ENCODE measurements at places on chromosomes 1 and 21.

DNA sequence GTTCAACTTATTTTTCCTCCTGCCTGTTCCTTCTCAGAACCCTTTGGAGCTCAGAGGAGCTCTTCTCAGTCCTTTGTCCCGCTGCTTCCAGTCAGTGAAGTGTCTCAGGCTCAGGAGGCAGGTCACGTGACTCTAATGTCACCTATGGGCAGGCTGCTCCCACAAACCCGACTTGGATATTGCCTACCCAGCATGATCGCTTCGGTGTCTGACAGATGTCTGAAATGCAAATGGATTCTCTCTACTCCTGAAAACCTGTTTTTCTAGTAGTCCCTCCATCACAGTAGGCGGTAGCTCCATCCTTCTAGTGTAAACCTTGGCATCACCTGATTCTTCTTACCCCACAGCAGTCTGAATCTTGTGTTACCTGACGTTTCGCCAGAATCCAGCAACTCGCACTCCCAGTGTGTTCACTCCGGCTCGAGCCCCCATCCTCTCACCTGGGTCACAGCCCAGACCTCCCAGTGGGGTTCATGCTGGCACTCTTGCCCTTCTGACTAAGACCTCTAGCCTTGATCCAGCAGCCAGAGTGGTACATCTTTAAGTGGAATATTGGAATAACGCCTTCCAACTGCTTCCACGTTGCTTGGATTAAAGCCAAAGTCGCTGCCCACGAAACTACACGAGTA lies 5.4 kb downstream of the PADI6 start:
- DNase-seq, result no peak

DNA sequence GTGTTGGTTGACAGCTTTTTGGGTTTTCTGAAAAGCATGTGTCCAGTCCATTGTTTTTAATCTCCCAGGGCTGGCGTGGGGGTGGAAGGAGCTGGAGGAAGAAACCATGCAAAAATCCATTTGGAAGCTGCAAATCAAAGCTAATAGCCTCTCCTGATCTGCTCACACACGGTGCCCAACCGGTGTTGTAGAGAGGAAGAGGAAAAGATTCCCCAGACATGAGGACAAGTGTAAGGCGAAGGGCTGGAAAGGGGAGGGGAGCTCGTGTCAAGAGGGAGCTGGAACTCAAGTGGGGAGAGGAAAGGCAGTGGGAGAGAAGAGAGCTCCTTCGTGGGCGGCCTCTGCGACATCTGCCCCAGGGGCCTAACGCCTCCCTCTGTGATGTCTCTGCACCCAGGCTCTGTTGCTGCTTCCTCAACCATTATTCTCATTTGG lies 112.3 kb upstream of the IRF2BP2 start:
- no peak for DNase-seq

- no peak for DNase-seq
These were observed 49.1 kb upstream of the CCDC27 start for GRCh38 chr1:3702990-3703728.

- no peak for DNase-seq
These were observed 415.3 kb upstream of the CAMK1G start for GRCh38 chr1:209168204-209168603.

DNA sequence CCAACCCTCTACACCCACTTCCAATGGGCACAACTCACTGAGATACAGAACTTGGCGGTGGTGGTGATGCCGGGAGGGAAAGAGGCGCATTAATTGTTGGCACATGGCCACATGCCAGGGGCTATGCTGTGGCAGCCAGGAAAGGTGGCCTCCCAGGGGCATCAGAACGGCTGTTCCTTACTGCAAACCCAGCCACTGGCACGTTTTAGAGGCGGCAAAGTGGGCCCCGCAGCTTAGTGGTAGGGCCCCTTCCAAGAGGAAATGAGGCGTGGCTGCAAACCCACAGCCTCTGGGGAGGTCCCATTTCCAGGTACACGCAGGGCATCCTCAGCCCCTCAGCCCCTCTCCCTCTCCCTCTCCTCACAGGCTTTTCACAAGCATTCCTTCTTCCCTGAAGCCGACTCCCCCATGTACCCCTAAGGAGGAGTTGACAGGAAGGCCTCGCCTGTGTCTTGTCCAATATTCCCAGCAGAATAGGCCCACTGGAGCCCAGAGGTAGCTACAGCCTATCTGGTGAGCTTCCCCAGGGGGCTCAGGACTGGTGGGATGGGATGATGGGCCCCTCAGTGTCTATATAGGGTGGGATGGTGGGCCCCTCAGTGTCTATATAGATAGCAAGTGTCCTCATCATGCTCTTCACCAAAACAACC lies 166.2 kb downstream of the CLIC6 start:
- no peak for DNase-seq

DNA sequence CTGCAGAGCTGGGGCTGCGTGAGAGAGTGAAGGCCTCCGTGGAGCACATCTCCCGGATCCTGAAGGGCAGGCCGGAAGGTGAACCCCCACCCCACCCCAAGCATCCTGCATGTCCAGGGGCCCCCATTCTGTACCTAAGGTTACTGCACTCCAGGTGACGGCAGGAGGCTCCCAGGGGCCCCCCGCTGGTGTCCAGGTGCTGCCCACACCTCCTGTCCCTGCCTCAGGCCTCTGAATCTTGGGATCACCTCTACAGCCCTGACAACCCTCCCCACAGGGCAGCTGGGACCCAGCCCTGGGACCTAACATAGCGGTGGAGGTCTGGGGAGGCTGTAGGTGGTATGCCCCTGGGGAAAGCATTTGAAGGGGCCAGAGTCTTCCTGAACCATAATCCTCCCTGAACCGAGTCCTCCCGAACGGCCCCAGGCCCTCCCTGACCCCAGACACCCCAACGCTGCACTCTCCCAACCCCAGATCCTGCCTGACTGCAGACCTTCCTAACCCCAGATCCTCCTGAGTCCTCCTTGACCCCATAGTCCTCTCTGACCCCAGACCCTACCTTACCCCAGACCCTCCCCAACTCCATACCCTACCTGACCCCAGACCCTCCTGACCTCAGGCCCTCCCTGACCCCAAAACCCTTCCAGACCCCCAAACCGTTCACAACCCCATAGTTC lies 33.5 kb downstream of the TRIM11 start:
- DNase-seq, result no peak

GRCh38 chr1:175900171-175900570 lies 156.8 kb upstream of the TNR start:
- DNase-seq, result no peak

DNA sequence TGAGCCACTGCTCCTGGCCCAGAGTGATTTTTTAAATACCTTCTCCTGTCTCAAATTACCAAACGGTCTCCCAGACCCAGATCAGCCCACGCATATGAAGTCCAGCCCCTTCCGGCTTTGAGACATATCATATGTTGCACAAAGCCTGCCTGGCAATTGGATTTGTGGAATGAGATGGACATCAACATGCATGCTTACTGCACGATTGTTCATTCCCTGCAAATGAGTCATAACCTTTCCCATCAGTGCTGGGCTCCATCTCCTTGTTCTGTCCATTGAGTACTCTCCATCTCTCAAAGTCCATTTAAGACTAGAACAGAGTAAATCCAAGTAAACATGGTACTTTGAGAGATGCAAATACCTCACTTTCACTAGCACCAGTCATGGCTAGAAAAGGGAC lies 612.2 kb upstream of the USP24 start:
- DNase-seq, result no peak

DNA sequence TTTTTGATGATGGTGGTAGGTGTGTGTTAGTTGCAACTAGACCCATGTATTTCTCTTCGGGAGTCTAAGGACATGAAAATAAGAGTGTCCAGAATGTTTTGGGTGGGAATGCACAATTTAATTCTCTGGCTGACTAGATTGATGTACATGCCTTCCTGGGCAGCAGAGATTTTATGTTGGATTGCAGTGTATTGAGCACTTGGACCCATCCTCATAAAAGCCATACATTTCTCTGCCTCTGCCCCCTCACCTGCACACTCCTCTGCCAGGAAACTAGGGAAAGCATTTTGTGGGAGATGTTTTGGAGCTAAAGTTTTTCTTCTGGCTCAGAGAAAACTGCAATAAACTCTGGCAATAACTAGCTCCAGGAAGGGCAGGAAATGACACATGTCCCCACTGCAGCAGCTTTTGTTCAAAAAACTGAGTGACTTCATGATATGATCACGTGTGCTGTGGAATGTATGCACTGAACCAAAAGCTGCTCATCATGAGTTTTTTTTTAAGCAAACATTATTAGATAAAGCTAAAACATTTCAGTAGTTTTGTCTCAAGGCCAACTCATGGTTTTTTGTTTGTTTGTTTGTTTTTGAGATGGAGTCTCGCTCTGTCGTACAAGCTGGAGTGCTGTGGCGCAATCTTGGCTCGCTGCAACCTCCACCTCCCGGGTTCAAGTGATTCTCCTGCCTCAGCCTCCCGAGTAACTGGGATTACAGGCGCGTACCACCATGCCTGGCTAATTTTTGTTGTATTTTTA lies 17.6 kb downstream of the RIT1 start:
- DNase-seq, result peak; percentile 11

GRCh38 chr1:198352975-198353695 lies 187.3 kb downstream of the ATP6V1G3 start:
- no peak for DNase-seq

- DNase-seq, result no peak
These were observed 51.4 kb downstream of the LRIG2 start for GRCh38 chr1:113124366-113124765.

- DNase-seq, result no peak
These were observed 42.7 kb upstream of the DIPK1A start for GRCh38 chr1:93003981-93004380.

DNA sequence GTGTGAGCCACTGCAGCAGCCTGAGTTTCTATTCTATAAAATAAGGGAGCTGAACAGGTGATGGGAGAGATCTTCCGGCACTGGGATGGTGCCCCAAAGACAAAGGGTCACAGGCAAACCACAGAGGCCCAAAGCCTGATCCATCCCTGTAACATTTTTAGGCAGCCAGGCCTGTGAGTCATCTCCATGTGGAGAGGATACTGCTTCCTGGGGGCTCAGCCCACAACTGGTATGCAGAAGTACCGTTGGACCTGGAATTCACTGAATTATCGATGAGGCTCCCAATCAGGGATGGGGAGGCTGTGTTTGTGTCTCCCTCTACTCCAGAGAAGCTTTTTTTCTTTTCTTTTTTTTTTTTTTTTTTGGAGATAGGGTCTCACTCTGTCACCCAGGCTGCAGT lies 48.8 kb upstream of the WASF2 start:
- DNase-seq, result no peak

DNA sequence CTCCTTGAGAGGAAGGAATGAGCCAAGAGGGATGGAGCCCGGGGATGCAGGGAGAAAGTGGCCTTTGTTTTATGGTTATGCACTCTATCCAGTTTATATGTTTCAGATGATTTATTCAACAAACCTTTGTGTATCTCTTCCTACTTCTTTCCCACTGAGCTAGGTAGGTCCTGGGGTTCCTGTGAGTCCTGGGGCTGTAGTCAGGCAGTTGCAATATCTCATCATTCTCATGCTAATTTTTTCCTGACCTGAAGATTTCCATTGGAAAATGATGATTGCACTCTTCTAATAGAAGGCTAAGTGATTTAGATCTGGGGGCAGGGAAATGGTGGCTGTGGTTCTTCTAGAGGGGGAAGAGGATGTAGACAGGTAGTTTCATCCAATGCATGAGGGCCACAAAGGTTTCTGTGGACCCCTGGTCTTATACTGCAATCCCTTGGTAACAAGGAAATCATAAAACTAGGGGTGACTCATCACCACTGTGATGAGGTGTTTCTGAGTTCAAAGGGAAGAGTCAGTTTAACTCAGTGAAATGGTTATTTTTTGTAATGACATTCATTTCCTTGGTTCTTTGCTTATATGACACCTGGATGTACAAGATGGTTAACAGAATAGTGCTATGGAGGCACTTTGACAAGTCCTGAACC lies 20.2 kb downstream of the B3GALT5 start:
- DNase-seq, result no peak

- no peak for DNase-seq
These were observed 37.7 kb downstream of the SH3GLB1 start for GRCh38 chr1:86741947-86742572.

DNA sequence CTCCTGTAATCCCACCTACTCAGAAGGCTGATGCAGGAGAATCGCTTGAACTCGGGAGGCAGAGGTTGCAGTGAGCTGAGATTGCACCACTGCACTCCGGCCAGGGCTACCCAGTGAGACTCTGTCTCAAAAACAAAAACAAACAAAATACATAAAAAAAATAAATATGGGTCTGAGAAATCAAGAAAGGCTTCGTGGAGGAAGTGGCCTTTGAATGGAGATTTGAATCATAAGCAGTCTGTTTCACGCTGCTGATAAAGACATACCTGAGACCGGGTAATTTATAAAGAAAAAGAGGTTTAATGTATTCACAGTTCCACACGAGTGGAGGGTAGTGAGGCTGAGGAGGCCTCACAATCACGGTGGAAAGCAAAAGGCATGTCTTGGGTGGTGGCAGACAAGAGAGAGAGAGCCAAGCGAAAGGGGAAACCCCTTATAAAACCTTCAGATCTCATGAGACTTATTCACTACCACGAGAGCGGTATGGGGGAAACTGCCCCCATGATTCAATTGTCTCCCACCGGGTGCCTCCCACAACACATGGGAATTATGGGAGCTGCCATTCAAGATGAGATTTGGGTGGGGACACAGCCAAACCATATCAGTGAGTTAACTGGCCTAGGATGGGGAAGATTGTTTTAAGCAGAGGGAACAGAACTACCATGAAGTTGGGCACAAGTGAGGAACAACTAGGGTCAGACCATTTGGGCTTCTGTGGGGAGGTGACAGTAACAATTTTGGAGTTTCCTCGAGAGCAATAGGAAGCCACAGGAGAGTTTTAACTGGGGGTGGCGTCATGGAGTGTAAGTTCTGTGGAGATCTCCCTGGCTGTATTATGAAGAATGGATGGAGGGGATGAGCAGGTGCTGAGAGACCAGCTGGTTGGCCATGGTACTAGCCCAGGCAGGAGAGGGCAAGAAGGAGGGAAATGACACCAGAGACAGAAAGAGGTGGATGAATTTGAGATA lies 22.2 kb upstream of the WNT4 start:
- DNase-seq, result no peak

- no peak for DNase-seq
These were observed 243.0 kb upstream of the PROX1 start for GRCh38 chr1:213744780-213745179.

DNA sequence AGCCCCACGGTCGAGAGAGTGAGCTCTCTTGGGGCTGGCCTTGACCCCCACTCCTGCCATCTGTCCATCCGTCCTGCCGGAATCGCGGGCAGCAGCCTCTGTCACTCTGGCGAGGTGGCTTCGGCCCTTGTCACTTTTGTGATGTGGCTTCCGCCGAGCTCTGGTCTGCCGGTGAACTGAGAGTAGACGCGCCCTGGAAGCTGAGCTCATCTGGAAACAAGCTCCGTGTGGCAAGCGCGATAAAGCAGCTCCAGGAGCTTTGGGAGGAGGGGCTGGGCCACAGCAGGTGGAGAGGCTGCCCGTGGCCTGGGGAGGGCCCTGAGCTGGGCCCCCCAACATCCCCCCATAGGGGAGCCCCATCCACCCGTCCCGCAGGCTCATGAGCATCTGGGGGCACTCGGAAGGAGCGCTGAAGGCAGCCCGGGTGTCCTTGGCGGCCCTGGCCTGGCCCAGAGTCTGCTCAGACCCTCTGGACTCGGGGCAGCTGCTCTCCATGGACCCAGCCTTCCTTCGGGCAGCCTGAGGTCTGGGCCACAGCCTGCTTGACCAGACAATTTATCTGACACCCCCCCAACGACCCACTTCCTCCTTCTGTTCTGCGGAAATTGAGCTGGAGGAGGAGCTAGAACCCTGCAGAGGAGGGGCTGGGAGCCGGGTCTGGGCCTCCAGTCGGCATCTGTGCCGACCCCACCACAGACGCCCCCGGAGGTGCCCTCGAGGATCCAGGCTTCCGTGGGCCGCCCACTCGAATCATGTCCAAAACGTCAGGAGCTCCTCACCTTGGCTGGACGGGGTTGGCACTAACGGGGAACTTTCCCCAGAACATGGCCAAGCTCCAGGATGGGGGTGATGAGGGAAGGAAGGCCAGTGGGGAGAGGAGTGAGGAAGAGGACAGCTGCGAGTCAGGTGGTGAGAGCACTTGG lies 59.1 kb downstream of the SLC19A1 start:
- no peak for DNase-seq
